Esophagus squamous epithelium (tissue), 5 donors: ENCODE measurements at places on chromosomes 16 and 17. TPM values are rescaled to one million over a fixed set of nuclear protein-coding genes. Genes with fewer than 3 reads are reported as not detected.

The KRTAP3-1 gene
- not detected for total RNA-seq

DNA sequence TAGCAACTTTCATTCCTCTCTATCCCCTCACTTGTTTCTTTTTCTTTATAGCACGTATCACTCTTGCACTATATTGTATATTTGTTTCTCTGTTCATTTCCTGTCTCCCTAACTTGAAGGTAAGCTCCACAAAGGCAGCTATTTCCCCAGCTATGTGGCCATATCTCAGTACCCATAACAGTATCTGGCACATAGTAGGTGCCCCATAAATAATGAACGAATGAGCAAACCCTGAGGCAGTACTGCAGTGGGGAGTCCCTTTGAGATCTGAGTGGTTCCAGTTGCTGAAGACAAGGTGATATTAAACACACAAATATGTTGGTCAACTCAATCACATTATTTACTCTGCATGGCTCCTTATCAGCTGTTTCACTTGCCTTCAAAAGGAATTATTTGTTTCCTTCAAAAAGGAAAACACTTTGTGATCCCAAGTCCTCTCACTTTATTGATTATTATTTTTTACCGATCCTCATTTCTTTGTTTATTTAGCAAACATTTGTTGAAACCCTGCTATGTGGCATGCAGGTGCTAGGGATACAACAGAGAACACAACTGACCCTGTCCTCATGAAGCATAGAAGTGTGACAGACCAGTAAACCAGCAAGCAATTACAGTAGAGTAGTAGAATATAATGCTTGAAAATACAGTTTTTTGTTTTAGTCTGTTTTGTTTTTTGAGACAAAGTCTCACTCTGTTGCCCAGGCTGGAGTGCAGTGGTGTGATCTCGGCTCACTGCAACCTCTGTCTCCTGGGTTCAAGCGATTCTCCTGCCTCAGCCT, 5.7 kb upstream of the ADAP2 start:
- no peaks in the 10 kb centered on the region for H3K4me1 ChIP-seq
- no peak overlapping the region for H3K27ac ChIP-seq
- H3K4me3 ChIP-seq, result no peak overlapping the region

GRCh38 chr16:2966808-2967191, 2.3 kb upstream of the PAQR4 start:
- peaks cover 69% of the 10 kb centered on the region for H3K27me3 ChIP-seq

GRCh38 chr16:6682142-6682811, 650.4 kb upstream of the RBFOX1 start:
- H3K4me3 ChIP-seq, result no peak overlapping the region
- H3K27me3 ChIP-seq, result no peaks in the 10 kb centered on the region

GRCh38 chr17:5741810-5742209, 157.5 kb upstream of the NLRP1 start:
- no peak for DNase-seq
- H3K4me1 ChIP-seq, result no peaks in the 10 kb centered on the region
- no peaks in the 10 kb centered on the region for H3K36me3 ChIP-seq
- H3K27me3 ChIP-seq, result no peaks in the 10 kb centered on the region
- H3K27ac ChIP-seq, result no peak overlapping the region
- H3K4me3 ChIP-seq, result no peak overlapping the region

DNA sequence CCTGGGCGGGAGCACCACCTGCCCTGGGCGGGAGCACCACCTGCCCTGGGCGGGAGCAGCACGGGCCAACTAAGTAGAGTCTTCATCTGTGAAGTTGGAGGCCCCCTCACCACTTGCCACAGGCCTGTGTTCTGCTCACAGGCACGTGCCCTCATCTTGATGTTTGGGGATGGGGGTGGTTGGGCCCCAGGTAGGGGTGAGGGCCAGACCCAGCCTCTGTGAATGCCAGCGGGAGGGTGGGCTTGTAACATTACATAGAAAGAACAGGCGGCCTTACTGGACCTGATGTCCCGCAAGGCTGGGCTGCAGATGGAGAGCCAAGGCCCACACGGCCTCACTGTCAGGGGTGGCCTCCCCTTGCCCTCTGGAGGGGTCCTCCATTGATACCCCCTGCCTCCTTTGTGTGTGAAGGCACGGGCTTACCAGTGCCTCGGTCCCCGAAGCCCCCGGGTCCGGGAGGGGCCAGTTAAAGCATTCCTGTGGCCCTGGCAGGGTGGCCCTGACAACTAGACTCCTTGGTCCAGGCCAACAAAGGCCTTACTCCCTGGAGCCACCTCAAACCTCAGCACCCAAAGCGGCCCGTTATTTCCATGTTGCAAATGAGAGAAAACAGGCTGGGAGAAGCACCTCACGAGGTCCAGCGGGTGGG, 1.1 kb upstream of the SLC16A3 start:
- H3K4me1 ChIP-seq, result peaks cover 51% of the 10 kb centered on the region
- H3K4me3 ChIP-seq, result peak overlapping the region; percentile 62
- peak overlapping the region; percentile 89 for H3K27ac ChIP-seq
- no peaks in the 10 kb centered on the region for H3K36me3 ChIP-seq
